ENCODE measurements at places on chromosomes 3 and 15.

DNA sequence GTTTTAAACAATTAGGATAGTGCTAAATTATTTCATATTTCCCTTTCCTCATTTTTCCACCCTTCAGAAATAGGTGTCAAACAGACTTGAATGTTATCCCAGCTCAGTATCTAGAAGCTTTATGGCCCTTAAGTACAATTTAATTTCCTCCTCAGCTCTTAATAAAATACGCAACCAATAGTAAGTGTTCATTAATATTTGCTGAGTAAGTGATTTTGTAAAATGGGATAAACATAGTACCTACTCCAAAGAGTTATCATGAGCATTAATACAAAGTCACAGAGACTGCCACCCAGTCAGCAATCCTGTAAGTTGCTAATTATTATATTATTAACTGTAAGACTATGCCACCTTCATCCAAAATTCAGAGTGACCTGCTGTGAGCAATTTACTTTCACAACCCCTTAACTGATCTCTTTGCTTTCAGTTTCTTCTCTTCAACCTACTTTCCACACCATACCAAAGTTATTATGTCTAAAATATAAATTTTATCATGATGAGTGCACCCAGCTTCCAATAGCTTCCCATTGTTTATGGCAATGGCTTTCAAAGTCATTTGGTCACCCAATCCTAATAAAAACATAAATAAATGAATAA is 30.7 kb upstream of the CLDN1 start:
- no peak for DNase-seq

DNA sequence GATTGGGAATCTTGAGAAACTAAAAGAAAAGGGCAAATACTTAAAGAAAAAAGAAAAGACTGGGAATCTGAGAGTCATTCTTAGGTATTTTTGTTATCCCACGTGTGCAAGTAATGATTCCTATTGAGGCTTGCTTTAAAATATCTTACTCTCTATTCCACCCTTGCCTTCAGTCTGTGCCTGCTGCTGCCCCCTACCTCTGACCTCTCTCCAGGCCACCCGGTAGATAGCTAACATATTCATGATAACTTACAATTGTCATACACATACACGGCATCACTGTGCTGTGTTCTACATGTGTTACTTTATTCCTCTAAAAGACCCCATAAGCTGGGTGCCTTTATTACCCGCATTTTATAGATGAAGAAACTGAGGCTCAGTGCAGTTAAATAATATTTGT is 27.8 kb upstream of the ATP13A3 start:
- no peak for DNase-seq

- DNase-seq: no peak
Measured at GRCh38 chr15:91921843-91922198, 68.3 kb downstream of the SLCO3A1 start.

DNA sequence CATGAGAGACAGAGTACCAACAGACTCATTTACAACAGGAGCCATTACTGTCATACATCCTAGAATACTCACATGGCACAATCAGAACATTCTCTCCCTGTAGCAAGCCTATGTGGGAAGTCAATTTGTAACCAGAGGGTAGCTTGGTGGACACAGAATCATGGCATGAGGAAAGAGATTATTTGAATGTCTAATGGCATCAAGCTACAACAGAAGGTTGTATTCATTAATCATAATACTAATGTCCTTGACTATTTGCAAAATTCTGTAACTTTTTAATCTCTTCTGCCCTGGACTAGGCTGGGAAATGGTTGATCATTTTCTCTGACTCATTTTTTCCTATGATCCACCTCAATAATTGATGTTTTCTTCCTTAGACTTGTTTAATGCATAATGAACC is 345.2 kb upstream of the IL12A start:
- DNase-seq: no peak

DNA sequence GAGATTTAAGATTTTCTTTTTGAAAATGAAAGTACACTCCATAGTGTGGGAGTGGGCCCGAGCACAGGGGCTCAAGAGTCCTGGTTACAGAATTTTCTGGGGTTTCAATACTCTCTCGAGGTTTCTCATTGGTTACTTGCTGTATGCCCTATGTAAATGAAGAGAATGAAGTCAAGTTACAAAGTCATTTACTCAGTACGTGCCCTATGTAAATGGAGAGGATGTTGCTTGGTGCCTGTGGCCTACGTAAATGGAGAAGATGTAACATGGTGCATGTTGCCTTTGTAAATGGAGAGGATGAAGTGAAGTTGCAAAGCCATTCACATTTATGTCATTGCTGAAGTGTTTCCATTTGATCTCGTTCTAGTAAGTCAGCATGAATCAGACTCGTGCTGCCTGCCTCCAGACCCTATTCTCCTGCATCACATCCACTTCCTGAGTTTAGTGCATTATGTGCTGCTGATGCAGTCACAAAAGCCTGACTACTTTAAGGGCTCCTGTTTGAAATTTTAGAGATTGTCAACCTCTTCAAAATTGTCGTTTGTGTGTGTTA is 302.0 kb downstream of the ZBBX start:
- no peak for DNase-seq

- DNase-seq: no peak
Measured at GRCh38 chr3:12288182-12289129, at the start of gene PPARG. PPARG (plus strand) TSS chr3:12289070; CDS start chr3:12379712, 90,642 bp downstream.

DNA sequence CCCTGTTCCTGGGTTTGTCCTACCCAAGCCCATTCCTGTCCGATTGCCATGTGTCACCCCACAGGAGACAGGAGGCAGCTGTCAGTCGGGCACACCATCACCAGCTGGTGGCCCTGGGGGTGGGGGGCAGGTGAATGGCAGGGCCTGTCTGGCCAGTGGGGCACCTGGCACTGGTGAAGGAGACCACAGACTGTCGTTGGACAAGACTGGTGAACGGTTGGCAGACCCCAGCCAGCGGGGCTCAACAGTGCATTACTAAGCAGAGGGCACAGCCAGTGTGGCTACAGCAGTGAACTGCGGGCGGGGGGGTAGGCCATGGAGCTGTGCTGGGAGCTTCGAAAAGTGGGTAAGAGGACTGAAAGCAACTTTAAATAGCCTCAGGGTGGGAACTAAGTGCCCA is 2.1 kb downstream of the SEMA7A start:
- no peak for DNase-seq

GRCh38 chr3:62209101-62209500 is 164.2 kb downstream of the FEZF2 start:
- no peak for DNase-seq

DNA sequence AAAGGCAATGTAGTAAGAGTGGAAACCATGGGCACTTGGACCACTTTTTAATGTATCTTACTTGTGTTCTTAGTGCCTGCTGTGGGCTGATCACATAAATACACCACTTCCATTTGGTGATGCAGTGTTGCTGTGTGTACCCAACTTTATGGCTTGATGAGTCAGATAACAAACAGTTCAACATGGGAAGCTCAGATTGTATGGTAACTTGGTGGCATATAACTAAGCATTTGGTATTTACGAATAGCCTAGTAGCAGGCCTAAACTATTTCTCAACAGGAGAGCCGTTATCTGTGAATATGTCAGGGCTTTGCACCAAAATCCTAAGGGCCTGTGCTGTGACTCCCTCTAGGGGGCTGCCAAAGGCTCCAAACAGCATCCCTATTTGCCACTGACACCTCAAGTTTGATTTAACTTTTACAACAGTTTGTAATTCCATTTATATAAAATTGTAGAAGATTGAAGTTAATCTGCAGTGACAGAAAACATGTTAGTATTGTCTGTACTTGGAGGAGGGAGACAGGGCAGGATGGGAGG is 640.4 kb upstream of the CADM2 start:
- no peak for DNase-seq

- DNase-seq: no peak
Measured at GRCh38 chr3:139260793-139261736, 82.8 kb upstream of the MRPS22 start.

GRCh38 chr15:31108836-31109235 is 7.3 kb upstream of the TRPM1 start:
- DNase-seq: no peak

GRCh38 chr3:128881576-128881975 is 2.2 kb downstream of the ACAD9 start:
- DNase-seq: no peak

GRCh38 chr15:92677999-92678398 is 22.4 kb upstream of the FAM174B start:
- no peak for DNase-seq

GRCh38 chr15:72599855-72600464 is 54.5 kb upstream of the GOLGA6B start:
- DNase-seq: no peak

GRCh38 chr15:58545307-58546065 is 113.7 kb downstream of the LIPC start:
- DNase-seq: no peak
